ENCODE measurements at places on chromosomes 2 and 18. TPM values are rescaled to one million over a fixed set of nuclear protein-coding genes. Genes with fewer than 3 reads are reported as not detected.

DNA sequence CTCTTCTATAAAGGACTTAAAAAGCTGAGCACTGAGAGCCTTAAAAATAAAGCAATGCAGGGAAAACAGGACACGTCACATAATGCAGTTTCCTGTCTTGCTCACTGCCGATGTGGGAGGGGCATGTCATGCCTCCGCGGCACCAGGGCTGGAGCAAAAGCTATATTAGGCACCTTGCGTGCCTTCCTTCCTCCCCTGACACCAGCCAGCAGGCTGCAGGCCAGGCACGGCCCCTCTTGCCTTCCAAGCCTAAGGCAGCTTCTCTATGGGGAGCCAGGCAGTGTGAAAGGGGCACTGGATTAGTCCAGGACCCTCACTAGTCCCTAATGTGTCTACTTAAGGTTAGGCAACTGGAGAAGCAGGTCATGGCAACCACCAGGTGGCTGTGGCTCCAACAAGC is 26.3 kb downstream of the MRPL35 start:
- no peaks in the 10 kb centered on the region for H3K27me3 ChIP-seq
- peaks cover 38% of the 10 kb centered on the region for H3K4me1 ChIP-seq
- peak overlapping the region; percentile 93 for H3K27ac ChIP-seq
- no peaks in the 10 kb centered on the region for H3K36me3 ChIP-seq
- DNase-seq = peak; percentile 56
- H3K4me3 ChIP-seq = peak overlapping the region; percentile 67

GRCh38 chr2:96690306-96691021 is 47.9 kb downstream of the FER1L5 start:
- DNase-seq = no peak
- peaks cover 8% of the 10 kb centered on the region for H3K27me3 ChIP-seq
- no peaks in the 10 kb centered on the region for H3K36me3 ChIP-seq
- no peak overlapping the region for H3K4me3 ChIP-seq
- no peaks in the 10 kb centered on the region for H3K4me1 ChIP-seq
- H3K27ac ChIP-seq = no peak overlapping the region

The REEP1 gene
- not detected for polyA plus RNA-seq

The TMEM37 gene
- not detected for polyA plus RNA-seq

The TMEM163 gene
- 0.37 TPM for polyA plus RNA-seq

Measured in naive B cell (primary cell).